ENCODE measurements at places on chromosomes 5 and 9. TPM values are rescaled to one million over a fixed set of nuclear protein-coding genes. Genes with fewer than 3 reads are reported as not detected.

Gene CATSPER3
- 0.59 TPM for total RNA-seq

Gene PCDHA1
- total RNA-seq: not detected

DNA sequence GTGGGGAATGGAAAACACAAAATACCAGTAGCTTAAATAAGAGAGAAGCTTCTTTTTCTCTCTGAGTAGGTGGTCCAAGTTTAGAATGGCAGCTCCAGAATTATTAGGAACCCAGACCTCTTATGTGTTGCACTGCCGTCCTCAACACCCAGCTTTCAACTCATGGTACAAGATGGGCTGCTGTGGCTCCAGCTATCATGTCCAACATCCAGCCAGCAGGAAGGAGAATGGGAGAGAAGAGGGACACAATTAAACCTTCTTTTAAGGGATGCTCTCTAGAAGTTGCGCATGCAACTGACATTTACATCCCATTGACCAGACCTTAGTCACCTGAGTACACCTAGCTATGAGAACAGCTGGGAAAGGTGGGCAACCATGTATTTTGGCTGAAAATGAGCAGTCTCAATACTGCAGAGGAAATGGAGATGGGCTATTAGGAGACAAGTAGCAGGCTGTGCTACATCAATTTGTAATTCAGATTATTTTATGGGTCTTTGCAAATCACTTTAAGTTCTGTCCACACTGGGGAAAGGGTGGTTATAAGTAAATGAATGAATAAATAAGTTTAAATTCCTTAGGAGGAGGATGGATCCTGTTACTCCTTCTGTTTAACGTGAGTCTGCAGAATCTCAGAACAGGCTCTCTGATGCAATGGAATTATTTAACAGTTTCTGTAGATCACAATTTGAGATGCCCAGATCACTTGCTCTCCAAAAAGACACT is 76.1 kb downstream of the SLC28A3 start:
- no peak for DNase-seq

GRCh38 chr5:124806373-124807077 is 60.1 kb upstream of the ZNF608 start:
- DNase-seq: peak; percentile 92

DNA sequence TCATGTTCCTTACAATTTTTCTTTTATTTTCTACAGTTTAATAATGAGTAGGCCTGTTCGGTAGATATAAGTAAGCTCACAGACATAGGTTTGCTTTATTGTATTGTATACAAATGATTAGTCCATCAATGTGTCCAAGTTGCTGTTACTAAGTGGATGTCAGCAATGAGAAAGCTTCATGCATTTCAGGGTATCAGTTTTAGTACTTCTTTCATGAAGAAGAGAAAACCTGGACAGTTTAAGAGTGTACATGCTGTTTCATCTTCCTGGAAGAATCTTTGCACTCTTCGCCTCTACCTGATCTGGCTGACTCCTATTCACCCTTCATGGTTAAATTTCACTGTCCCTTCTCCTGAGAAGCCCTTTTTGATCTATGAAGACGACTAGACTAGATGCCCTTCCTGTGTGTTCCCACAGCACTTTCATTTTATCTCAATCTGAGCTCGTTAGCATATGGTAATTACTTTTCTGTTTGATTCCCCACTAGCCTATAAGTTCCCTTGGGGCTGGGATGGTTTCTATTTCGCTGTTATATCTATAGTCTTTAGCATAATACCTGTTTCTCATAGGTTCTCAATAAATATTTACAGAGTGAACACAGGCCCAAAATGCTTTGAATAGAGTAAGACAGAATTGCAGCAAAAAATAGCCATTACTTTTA is 70.7 kb downstream of the CETN3 start:
- DNase-seq: no peak

DNA sequence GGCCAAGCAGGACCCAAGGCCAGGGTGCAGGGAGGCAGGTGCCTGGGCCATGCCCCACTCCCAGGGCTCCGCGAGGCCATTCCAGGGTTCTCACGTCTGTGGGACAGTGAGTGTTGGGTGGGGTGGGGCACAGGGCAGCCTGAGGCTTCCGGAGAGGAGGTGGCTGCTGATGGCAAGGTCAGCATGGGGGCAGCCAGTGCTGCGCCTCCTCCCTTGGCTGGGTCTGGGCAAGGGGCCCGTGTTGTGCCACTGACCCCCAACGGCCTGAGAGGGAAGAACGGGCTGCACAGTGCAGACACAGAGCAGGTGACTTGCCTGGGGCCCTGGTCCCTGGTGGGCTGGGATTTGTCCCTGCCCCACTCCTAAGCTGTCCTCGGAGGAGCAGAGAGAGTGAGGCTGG is 82.1 kb downstream of the RXRA start:
- DNase-seq: no peak

GRCh38 chr9:105232207-105232606 is 12.2 kb upstream of the SLC44A1 start:
- DNase-seq: no peak
